Caco-2 (cell line): ENCODE measurements at places on chromosomes 2 and 18.

GRCh38 chr2:201154615-201155399 is 28.1 kb upstream of the CASP10 start:
- DNase-seq, result no peak

DNA sequence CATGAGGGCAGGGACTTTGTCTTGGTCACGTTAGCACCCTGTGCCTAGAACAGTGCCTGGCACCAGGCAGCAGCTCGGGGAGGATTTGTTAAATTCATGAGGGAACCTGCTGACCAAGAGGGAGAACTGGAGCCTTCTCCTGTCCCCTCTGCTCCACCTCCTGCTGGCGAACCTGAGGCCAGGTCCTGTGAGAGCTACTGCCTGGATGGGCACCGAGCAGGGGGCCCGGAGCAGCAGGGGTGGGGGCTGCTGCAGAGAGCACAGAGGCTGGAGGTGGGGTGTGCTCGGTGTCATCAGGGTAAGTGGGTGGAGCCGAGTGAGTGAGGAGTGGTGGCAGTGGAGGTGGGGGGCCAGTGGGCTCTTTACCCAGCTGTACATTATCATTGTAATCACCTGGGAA is 52.1 kb upstream of the FAHD2A start:
- DNase-seq, result peak; percentile 28

DNA sequence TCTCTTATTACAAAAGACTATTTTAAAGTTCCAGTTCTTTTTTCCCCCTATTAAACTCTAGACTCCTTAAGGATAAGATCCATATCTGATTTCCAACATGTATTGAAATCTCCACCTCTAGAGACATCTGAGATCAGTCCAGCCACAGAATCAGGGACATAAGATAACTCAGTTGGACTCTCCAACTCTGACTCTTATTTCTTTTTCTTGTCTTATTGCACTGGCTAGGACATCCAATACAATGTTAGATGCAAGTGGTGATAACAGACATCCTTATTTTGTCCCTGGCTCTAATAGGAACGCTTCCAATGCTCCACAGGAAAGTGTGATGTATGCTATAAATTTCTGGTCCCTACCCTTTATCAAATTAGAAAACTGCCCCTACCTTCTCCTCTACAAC is 158.1 kb downstream of the TNS1 start:
- DNase-seq, result no peak

- DNase-seq, result no peak
Measured at GRCh38 chr2:121094101-121094500, 190.9 kb downstream of the TFCP2L1 start.

DNA sequence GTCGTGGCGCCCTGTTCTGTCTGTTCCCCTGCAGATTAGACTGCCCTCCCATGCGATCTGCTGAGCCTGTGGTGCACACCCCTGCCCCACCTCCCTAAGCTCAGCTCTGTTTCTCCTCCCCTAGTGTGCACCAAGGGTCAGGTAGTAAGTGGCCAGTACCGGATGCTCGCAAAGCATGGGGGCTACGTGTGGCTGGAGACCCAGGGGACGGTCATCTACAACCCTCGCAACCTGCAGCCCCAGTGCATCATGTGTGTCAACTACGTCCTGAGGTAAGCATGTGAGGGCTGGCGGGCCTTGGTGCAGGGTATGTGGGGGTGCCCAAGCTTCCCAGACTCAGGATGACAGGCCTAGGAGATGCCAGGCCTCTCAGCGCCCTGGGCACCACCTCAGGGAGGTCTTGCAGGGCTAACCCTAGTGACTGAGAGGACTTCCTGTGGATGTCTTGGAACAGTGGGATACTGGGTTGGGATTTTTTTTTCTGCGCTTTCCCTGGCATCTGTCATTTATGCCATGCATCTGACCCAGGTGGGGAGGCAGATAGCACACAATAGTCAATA is 78.4 kb downstream of the EPAS1 start:
- no peak for DNase-seq

DNA sequence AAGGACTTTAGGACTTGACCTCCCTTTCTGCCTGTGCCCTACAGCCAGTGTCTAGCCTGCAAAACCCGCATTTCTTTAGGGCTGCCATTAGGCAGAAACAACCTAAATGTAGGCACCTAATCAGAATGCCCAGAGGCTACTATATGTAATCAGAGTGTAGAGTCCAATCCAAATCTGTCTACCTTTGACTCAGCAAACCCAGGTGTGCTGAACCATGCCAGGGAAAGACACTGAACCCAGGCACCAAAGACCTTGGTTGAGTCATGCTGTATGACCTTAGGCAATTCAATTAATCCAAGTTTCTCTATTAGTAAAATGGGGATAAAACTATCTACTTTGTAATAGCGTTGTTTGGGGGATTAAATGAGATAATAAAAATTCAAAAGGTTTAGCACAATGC is 20.7 kb downstream of the CAPN14 start:
- no peak for DNase-seq

GRCh38 chr2:151175864-151176263 is 85.8 kb downstream of the RBM43 start:
- DNase-seq, result no peak

DNA sequence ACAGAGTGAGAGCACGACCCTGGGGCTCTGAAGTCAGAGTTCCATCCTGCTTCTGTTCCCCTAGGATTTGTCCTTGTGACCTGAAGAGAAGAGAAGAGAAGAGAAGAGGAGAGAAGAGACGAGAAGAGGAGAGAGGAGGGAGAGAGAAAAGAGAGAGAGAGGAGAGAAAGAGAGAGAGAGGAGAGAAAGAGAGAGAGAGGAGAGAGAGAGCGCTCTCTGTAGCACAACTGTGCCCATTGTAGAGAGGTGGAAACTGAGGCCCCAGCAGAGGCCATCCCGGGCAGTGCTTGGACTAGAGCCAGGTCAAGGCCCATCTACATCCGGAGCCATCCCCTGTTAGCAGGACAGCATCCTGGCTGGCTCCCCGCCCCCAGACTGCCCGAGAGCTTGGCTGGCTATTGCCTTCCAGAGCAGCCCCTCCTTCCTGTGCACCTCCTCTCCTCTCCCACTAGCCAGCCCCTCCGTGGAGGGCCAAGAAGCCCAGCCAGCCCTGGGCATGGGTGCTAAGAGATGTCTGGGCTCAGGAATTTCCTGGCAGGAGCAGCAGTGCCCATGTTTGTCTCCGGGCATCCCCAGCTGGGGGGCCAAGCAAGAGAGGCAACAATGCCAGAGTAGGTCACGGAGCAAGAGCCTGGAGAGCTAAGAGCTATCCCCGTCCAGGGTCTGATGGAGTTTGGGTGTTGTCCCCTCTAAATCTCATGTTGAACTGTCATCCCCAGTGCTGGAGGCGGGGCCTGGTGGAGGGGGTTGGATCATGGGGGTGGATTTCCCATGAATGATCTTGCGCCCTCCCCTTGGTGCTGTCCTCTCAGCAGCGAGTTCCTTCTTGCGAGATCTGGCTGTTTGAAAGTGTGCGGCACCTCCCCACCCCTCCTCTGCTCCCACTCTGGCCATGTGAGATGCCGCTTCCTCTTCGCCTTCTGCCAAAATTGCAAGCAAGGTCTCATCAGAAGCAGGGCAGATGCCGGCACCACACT is 18.2 kb upstream of the GPR55 start:
- DNase-seq, result no peak

DNA sequence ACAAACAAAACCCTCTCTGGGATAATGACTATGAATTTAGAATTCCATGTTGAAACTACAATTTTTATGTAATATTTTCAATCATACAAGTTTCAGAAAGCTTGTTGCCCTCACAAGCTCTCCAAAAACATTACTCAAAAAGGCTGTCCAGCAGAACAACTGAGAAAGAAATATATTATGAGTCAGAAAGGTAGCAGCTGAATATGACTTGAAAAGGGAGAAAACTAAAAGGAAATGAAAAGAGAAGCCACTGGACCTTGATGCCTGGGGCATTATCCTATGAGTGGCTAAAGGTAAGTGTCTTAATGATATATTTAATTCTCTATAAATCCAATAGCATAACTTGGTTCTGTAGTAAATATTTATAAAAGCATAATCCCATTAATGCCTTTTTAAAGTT is 61.8 kb downstream of the NXPH2 start:
- no peak for DNase-seq

DNA sequence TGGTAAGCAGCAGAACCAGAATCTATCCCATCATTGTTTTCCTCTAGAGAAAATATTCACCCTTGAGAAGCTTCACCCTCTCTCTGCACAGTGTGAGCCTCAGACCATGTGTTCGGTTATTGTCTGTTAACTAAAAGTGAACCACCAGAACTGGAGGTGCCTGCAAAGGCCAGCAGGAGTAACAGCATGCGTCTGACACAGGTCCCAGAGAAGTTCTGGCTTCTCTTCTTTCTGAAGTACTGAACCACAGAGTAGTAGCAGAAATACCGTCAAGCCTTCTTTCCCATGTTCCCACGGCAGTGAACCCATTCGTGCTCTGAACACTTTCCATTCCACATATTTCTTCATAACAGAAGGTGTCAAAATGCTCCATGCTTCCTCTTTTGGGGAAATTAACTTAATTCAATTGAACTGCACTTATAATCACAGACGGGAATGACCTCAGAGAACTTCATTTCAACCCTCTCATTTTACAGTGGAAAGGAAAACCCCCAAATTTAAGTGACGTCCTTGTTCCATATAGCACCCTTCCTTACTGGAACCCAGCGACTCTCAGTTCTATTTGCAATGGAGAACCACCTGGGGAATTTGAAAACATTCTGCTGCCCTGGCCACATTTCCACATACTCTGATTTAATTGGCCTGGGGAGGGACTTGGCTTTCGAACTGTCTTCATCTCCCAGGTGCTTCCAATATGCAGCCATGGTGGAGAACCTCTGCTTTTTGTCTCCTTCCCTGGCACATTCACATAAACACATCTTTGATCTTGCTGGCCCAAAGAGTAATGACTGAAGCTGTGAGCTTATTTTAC is 519.1 kb downstream of the RNF144A start:
- no peak for DNase-seq
